Effector CD4-positive, alpha-beta T cell (primary cell): ENCODE measurements at places on chromosomes 2 and 18.

DNA sequence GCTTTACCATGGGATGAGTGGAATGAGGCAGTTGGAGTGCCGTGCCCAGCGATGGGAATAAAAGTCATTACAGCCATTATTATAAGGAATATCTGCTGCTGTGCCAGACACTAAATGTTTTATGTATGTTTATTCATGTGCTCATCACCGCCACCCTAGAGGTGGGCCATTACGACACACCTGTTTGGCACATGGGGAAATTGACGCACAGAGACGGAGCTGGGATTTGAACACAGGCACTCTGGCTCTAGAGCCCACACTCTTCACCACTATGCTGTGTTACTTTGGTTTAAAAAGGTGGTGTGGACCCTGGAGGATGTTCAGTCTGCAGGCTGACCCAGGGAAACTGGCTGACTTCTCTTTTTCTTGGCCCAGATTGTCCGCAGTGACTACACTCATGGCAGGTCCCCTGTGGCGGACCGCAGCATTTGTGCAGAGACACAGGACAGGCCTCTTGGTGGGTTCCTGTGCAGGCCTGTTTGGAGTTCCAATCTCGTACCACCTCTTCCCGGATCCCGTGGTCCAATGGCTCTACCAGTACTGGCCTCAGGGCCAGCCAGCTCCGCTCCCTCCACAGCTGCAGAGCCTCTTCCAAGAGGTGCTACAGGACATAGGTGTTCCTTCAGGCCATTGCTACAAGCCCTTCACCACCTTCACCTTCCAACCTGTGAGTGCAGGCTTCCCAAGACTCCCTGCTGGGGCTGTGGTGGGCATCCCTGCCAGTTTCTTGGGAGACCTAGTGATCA is 1.6 kb downstream of the TMEM177 start:
- DNase-seq, result no peak

DNA sequence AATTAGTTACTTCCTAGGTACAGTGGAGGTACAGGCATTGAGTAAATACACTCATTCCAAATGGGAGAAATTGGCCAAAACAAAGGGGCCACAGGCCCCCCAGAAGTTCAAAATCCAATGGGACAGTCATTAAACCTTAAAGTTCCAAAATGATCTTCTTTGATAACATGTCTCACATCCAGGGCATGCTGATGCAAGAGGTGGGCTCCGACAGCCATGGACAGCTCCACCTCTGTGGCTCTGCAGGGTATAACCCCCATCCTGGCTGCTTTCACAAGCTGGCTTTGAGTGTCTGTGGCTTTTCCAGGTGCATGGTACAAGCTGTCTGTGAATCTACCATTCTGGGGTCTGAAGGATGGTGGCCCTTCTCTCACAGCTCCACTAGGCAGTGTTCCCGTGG is 488.7 kb downstream of the DCDC2C start:
- DNase-seq, result no peak

- no peak for DNase-seq
These were observed 75.7 kb downstream of the ADD2 start for GRCh38 chr2:70692256-70692655.

- peak; percentile 35 for DNase-seq
These were observed 48.4 kb downstream of the GTF3C3 start for GRCh38 chr2:196750977-196751631.

- DNase-seq, result no peak
These were observed 27.8 kb upstream of the COL6A3 start for GRCh38 chr2:237441605-237442274.

DNA sequence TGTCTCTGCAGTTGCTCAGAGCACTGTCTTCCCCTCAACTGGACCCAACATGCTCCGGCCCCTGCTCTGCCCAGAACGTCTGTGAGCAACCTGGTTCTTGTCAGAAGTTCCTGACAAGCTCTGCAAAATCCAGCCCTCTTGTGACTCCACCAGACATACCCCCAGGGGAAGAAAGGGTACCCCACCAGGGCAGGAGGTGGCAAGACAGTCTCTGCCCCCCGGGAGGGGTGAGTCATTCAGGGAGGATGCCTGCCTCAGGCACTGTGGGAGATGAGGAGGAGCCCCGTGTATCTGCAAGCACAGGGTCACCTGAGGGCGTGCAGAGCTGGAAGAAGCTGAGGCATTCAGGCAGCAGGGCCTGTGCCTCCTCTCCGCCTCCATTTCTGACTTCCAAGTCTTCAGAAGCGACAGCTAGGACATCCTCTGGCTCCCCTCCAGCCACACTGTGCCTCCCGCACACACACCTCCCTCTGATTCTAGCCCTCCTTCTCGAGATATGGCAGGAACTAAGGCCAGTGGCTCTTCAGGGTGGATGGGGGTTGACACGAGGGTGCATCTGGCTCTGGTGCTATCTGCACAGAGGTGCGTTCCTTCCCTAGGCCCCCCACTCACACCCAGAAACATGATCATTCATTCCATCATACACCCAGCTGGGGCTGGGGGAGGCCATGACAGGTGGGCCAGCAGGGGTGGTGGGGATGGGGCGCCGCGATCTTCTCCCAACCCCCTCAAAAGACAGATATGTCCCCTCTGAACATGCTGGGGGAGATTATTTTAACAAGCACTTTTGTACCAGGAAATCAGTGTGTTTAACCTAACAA is 222.2 kb downstream of the CYP26B1 start:
- DNase-seq, result no peak
